Activated CD4-positive, alpha-beta T cell treated with anti-CD3 and anti-CD28 coated beads, Interleukin-10, Interleukin-2, amounts not matched to agents 100 ng/mL and 50 ng/mL, durations not matched to agents 16 hours and 8 hours (primary cell): ENCODE measurements at places on chromosomes 3 and 15.

- no peak for DNase-seq
Observed at GRCh38 chr3:122023335-122023910, 1.4 kb upstream of the ILDR1 start.

- DNase-seq: no peak
Observed at GRCh38 chr15:80582816-80583423, 112.2 kb upstream of the ABHD17C start.

GRCh38 chr3:131526801-131527347 is 24.1 kb upstream of the MRPL3 start:
- DNase-seq: peak; percentile 18

GRCh38 chr3:100760377-100760776 is 51.1 kb downstream of the TFG start:
- no peak for DNase-seq

GRCh38 chr3:6516143-6516542 is 344.8 kb upstream of the GRM7 start:
- DNase-seq: no peak

- no peak for DNase-seq
Observed at GRCh38 chr15:91867581-91868026, 14.1 kb downstream of the SLCO3A1 start.

DNA sequence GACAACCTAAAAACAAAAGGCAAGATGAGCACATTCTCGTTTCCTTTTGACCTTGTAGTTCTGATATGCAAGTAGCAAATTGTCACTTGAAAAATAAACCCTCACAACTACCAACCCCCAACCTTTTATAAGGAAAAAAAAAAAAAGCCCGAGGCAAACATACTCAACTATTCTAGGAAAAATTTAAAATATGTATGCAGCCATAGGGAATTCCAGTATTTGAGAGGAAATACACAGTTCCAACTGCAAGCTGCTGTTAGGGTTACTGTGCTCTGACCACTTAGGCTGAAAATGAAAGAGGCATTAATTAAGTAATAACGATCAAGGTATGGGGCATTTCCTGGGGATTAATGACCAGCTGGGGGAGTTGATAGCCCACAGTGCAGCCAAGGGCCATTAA is 281.9 kb upstream of the DPH6 start:
- DNase-seq: no peak

GRCh38 chr3:61903931-61904657 is 342.7 kb downstream of the PTPRG start:
- no peak for DNase-seq

DNA sequence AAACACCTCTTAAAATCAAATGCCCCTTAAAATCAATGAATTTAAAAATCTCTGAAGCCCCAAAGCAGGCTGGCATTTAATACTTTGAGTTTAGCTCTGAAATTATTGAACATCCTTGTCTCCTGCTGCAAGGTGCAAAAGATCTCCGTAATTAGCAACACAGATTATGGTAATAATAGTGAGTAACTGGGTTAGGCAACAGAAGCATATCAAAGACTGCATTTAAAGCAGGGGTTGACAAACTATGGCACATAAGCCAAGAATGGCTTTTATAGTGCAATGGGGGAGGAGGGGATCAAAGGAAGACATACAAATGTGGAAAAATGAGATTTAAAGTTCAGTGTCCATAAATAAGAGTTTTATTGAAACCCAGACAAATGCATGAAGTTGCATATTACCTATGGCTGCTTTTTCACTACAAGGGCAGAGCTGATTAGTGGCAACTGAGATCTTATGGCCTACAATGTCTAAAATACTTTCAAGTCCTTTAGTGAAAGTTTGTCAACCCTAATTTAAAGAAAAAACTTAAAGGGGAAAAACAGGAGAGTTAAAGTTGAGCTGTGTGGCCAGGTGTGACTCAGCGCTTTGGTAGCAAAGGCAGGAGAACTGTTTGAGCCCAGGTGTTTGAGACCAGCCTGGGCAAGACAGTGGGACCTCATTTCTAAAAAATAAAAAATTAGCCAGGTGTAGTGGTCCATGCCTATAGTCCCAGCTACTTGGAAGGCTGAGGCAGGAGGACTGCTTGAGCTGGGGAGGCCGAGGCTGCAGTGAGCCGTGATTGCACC is 157.6 kb downstream of the TBL1XR1 start:
- DNase-seq: no peak

DNA sequence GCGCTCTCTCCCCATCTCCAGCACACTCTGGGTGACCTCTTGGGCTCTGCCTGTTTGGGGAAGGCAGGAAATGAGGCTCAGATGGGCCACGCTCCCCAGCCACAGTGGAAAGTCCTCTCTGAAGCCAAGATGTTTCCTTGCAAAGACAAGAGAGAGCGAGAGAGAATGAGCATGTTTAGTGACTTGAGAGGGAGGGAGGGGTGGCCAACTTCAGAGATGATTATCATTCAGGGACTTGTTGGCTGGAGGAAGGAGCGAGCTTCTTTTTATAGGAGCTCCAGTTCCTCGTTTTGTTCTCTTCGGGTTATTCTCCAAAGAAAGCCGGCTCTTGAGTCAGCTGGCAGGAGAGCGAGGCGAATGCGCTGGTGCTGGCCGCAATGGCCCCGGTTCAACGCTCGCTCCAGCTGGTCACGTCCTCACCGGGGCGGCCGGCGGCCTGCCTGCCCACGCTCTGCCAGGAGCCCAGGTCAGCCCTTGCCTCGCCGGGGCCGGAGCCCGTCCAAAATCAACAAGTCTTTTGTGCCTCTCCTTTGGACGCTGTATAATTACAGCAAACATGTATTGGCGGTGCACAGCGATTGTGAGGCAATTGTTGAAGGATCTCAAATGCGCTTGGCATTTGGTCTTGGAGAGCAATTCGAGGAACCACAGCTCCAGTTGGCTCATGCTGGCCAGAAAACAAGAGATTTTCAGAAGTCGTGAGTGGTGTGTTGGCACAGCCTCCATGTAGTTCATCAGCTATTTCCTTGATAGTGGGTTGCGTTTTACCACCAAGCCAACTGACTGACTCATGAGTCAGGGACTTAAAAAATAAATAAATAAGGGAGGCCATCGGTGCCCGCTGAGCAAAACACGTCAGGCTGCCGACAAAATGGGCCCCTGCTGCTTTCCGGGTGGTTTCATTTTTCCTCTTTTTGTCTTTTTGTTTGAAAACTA is 288.6 kb downstream of the UACA start:
- peak; percentile 52 for DNase-seq

GRCh38 chr3:153180860-153181372 is 18.9 kb downstream of the RAP2B start:
- no peak for DNase-seq

- peak; percentile 25 for DNase-seq
Observed at GRCh38 chr3:73484656-73485248, 140.0 kb downstream of the PDZRN3 start.

GRCh38 chr15:100043068-100043641 is 298.6 kb downstream of the ADAMTS17 start:
- no peak for DNase-seq

DNA sequence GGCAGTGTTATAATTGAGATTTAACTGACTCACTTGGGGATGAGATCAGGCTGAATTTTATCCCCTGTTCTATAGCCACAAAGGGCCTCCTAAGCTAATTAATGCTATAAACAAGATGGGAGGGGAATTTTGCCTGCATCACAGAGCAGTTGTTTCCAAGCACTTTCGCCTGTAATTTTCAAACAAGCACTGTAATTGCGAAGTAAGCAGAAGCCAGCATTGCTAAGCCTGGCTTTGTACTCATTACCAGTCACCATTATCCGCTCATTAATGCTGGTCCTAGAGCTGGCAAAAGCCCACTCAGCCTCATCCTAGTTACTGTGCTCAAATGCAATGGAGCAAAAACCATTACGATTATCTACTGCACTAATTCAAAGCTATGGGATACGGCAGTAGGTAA is 356.6 kb upstream of the UBE2E2 start:
- DNase-seq: no peak

DNA sequence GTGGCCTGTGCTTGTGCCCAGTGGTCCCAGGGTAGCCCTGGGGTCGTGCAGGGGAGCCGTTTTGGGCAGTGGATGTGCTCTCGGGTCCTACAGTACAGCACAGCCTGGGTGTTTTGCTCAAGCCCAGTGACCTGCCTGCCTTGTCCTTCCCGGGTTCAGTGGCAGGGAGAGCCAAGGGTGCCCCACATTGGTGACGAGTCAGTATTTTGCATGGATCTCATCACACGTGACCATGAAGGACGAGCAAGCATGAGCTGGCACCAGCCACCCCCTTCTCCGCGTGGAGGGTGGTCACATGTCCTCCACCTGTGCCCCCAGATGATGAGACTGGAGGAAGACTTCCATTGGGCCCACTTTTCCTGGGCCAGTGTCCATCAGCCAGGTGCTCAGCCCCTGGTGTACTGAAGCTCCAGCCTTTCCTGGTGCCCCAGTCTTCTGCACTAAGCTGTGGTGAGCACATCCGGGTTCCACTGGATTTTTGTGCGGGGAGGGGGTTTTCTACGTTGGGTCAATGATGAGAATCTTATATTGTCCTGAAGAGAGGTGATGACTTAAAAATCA is 197.5 kb downstream of the UBE3A start:
- DNase-seq: no peak

- DNase-seq: peak; percentile 69
Observed at GRCh38 chr3:9808345-9809037, 1.6 kb upstream of the TTLL3 start.
